ENCODE measurements at places on chromosomes 3 and 15. TPM values are rescaled to one million over a fixed set of nuclear protein-coding genes. Genes with fewer than 3 reads are reported as not detected.

DNA sequence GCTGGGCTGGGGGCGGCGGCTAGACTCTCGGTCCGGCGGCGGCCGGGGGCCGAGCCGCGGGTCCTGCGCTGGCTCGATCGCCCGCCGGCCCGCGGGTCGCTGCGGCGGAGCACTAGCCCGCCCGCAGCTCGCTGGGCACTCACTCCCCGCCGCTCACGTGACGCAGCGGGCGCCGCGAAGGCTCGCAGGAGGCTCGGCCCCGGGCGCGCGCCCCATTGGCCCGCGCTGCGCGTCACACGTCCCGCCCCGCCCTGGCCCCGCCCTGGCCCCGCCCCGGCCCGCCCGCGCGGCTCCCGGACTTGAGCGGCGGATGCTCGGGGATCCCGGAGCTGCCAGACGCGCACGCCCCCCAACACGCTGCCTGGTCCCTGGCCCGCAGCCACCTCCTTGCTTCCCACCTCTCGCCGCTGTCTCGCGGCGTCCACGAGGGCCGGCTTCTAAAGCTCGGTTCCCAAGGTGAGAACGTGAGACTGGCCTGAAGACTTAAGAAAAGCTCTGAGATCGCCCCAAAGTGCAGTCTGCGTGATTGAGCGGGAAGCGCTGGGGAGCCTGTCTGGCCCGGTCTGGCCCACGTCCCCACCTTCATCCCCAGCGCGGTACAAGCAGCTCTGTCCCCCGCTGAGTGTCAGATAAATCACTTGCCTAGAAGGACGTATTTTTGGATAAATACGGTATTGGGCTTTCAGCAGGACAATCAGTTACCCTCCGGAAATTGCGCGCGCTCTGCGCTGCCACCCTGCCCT, at the start of gene KLF15:
Gene KLF15, minus strand, starts transcription at position 114 of the 743 bp plus-strand sequence. CDS start 4,486 bp downstream, outside the sequence.
- H3K27ac ChIP-seq: peak within 1 kb of the TSS; percentile 97
- H3K36me3 ChIP-seq: peaks cover 3% of the 10 kb centered on the region
- H3K4me3 ChIP-seq: peak within 1 kb of the TSS; percentile 90
- DNase-seq: peak; percentile 90
- H3K4me1 ChIP-seq: peaks cover 3% of the 10 kb centered on the region
- no peaks in the 10 kb centered on the region for H3K27me3 ChIP-seq

- H3K4me1 ChIP-seq: peaks cover 5% of the 10 kb centered on the region
- no peak overlapping the region for H3K4me3 ChIP-seq
- H3K27ac ChIP-seq: no peak overlapping the region
- H3K36me3 ChIP-seq: no peaks in the 10 kb centered on the region
- no peak for DNase-seq
These were observed 375.1 kb downstream of the PTPRG start for GRCh38 chr3:61936344-61936937.

GRCh38 chr3:99410789-99411311, 227.5 kb upstream of the COL8A1 start:
- H3K27ac ChIP-seq: no peak overlapping the region
- peak; percentile 47 for DNase-seq
- no peak overlapping the region for H3K4me3 ChIP-seq
- peaks cover 4% of the 10 kb centered on the region for H3K4me1 ChIP-seq

- H3K36me3 ChIP-seq: no peaks in the 10 kb centered on the region
- no peaks in the 10 kb centered on the region for H3K27me3 ChIP-seq
- H3K4me3 ChIP-seq: no peak overlapping the region
- H3K27ac ChIP-seq: no peak overlapping the region
- no peaks in the 10 kb centered on the region for H3K4me1 ChIP-seq
These were observed 14.2 kb downstream of the ARHGAP31 start for GRCh38 chr3:119308355-119308754.

The EPB42 gene
- not detected for total RNA-seq

The ECE2 gene
- total RNA-seq: not detected

The SMAD3 gene
- total RNA-seq: 65.9 TPM

The UCN2 gene
- not detected for total RNA-seq

The NEK11 gene
- 5.9 TPM for total RNA-seq

The IGF1R gene
- total RNA-seq: 88.8 TPM

Data from aorta (tissue), 5 donors.